ENCODE measurements at places on chromosomes 6 and 20.
A peak's percentile ranks its signal among the peaks of the same experiment; 100 is the strongest.

GRCh38 chr6:139126255-139126654 lies 8.6 kb upstream of the HECA start:
- DNase-seq, result no peak

DNA sequence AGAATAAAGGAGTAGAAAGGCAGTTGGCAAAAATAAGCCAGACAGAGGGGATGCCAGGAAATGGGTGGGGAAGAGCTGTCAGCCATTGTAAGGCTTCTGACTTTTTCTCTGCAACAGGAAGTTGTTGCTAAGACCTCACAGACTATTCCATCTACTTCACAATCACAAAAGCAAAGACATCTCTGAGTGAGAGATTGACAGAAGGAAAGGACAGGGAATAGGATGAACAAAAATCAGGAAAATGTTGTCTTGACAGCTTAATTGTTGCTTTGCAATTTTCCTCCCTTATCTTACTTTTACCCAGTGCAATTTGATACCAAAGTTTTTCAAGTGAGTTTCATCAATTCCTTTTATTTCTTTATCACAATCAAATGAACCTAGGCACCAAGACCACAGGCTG lies 291.2 kb downstream of the CBLN4 start:
- no peak for DNase-seq

DNA sequence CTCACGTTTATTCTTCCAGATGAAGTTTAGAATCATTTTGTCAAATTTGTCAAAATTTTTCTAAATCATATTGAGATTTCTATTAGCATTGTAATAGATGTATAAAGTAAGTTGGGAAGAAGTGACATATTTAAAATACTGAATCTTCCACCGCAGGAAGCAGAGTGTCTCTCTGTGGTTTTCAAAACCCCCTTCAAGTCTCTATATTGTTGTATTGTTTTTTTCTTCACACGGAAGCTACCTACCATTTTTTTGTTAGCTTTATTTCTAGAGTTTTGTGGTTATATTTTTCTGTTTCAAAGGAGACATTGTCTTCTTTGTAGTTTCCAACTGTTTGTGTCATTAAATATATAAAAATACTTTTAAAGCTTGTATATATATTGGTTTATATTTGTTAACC lies 188.6 kb downstream of the ZDHHC14 start:
- no peak for DNase-seq

GRCh38 chr6:111565326-111566221 lies 40.1 kb downstream of the TRAF3IP2 start:
- peak; percentile 87 for DNase-seq
